ENCODE measurements at places on chromosomes 12 and 14.

DNA sequence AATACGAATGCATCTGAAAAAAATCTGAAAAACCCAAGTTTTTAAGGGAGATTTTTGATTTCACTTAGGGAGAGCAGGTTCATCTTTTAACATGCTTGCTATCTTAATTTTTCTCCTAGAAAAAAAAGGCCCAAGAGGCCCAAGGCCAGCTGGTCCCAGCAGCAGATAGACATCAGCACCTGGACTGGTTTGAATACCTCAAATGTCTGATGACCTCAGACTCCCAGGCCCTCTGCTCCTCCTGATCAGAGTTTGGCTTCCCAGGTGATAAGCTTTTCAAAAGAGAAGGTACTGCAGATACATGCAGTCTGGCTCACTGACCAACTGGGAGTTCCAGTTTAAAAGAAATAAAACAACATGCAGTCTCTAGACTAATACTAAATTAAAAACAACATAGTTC, 82.6 kb downstream of the C2CD5 start:
- no peak for DNase-seq

DNA sequence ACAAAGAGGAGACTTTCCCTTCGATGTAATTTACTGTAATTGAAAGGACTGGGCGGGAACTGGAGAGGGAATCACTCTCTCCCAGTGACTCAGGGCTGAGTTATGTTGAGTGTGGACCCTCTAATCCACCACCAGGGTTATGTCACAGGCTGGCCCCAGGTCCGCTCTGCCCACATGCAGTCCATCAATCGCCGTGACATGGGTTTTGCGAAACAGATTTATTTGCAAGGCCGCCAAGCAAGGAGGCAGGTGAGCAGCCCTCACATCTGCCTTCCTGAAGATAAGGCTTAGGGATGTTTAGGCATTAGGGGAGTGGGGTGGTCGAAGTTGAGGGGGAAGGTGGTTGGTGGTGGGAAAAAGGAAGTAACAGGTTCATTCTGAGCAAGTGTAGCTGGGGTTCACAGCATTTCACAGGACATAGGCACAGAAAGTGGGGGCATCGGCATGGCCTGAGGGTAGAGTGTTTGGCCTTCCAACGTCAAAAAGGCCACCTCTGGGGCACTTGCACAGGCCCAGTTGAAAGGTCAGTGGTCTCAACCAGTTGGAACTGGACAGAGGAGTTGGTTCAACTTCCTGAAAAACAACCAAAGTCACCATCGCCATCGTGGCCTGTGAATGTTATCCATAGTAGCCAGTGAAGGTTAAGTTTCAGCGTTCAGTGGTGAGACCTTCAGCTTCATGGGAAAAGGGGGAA, 66.9 kb downstream of the DNAH10 start:
- no peak for DNase-seq

DNA sequence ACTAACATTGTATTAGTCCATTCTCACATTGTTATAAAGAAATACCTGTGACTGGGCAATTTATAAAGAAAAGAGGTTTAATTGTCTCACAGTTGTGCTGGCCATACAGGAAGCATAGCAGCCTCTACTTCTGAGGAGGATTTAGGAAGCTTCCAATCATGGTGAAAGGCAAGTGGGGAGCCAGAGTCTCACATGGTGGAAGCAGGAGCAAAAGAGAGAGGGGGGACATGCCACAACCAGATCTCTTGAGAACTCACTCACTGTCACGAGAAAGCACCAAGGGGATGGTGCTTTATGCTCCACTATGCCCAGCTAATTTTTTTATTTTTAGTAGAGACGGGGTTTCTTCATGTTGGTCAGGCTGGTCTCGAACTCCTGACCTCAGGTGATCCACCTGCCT, 13.3 kb downstream of the OS9 start:
- DNase-seq, result no peak

GRCh38 chr14:60212503-60213371, 36.3 kb upstream of the PPM1A start:
- no peak for DNase-seq

DNA sequence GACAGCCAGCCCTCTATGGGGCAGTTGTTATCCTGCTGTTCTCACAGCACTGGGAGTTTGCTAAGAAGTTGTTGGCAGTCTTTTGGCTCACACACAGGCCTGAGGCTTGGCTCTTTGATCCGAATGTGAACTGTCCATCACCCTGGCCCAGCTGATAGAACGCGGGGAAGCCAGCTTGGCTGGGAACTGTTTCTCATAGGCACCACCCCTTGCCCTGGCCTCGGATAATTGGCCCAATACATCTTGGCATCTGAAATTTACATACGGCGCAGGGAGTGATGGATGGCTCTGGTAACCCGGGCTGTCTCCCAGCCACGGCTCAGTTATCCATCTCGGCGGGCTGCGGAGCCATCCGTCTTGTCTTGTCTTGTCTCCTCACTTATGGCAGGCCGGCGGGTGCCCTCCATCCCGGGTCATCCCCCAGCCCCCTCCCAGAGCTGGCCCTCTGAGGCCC, 164.1 kb downstream of the PHETA1 start:
- no peak for DNase-seq

- no peak for DNase-seq
Measured at GRCh38 chr12:54608156-54608555, 19.7 kb upstream of the PPP1R1A start.

All from activated CD4-positive, alpha-beta T cell treated with anti-CD3 and anti-CD28 coated beads for 4 hours (primary cell).